Activated gamma-delta T cell treated with Interleukin-2 at 50 U/mL for 16 hours (primary cell): ENCODE measurements at places on chromosomes 5 and 9.

- no peak for DNase-seq
Observed at GRCh38 chr9:116646661-116647514, 40.2 kb upstream of the TRIM32 start.

- DNase-seq, result no peak
Observed at GRCh38 chr5:103674739-103675138, 112.2 kb upstream of the NUDT12 start.

GRCh38 chr5:141503681-141504080, 14.8 kb downstream of the PCDHGC5 start:
- DNase-seq, result no peak

DNA sequence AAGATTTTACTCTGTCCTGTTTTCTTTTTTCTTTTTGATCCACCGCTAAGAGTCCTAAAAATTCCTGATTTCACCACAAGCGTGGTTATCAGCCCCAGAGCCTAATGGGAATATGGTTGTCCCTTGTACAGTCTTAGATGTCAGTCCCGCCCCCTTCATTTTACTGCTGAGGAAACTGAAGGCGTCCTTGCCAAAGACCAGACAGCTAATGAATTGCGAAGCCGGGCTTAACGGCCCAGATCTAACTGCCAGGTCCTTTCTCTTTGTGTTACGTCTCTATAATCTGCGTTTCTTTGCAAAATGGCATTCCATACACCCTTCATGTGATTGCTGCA, 497 bp downstream of the NSA2 start:
- DNase-seq, result no peak

- no peak for DNase-seq
Observed at GRCh38 chr5:14464096-14464495, 117.5 kb upstream of the OTULINL start.
